ENCODE measurements at places on chromosomes 1 and 21.
A peak's percentile ranks its signal among the peaks of the same experiment; 100 is the strongest.

- no peak for DNase-seq
Measured at GRCh38 chr1:208581209-208581608, 337.0 kb upstream of the PLXNA2 start.

DNA sequence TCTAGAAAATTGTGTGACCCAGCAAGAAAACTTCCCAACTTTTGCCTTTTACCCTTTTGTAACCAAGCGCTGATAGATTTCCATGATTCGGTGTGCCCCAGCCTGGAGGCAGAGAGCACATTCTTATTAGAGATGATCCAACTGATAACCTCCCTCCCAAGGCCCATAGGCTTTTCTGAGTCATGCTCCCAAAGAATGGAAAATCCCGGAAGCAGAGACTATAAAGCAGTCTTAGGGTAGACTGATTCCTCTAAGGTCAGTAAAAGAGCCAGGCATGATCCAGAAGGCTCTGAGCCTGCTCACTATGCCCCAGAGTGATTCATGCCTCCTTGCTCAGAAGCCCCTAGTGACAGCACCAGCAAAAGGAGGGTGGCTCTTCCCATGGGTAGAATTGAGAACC lies 4.3 kb downstream of the CAMK1G start:
- no peak for DNase-seq

- DNase-seq, result no peak
Measured at GRCh38 chr1:32997381-32997891, 32.8 kb upstream of the RNF19B start.

DNA sequence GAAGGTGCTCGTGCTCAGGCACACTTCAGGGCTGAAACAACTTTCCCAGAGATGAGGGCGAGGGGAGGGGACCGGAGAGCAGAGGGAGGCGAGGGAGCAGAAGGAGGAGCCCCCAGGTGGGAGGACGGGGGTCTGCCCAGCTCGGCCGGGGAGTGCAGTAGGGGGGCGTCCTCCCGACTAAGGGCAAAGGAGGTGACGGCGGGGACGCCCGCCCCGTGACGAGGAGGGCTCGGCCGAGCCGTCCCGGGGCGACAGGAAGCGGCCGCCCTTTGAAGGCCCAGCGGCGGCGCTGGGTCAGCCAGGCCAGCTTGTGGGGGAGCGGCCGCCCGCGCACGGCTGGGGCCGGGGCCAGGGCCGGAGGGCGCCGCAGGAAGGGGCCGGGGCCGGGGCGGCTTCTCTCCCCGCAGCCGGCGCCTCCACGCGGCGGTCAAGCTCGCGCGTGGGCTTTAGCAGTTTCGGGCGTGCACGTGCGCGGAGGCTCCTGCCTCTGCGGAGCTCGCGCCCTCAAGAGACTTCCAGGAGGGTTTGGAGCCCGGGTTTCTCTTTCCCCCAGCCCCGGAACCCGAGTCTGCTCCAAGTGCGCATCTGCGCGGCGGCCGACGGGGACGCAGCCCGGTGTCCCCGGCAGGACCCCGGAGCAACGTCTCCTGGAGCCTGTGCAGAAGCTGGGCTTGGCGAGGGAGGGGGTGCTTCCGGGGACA lies 100.8 kb upstream of the SLC45A1 start:
- DNase-seq, result peak; percentile 19

- no peak for DNase-seq
Measured at GRCh38 chr1:41245659-41246058, 3.6 kb upstream of the SCMH1 start.

DNA sequence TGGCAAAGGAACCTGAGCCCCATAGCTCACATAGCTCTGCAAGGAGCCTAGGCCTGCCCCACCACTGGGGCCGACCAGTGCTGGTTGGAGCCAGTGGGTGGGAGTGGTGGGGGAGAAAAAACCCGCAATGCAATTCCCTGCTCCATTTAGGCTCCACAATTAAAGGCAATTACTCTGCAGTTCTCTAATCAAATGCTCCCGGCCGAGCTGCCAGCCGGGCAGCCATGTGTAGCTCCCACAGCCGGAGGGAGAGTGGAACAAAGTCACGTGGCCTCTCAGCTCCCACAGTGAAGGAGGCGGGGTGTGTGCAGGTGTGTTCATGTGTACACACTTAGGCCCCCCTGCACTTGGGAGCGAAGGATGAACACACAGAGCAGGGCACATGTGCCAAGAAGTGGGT lies 81.6 kb downstream of the KIRREL1 start:
- no peak for DNase-seq

DNA sequence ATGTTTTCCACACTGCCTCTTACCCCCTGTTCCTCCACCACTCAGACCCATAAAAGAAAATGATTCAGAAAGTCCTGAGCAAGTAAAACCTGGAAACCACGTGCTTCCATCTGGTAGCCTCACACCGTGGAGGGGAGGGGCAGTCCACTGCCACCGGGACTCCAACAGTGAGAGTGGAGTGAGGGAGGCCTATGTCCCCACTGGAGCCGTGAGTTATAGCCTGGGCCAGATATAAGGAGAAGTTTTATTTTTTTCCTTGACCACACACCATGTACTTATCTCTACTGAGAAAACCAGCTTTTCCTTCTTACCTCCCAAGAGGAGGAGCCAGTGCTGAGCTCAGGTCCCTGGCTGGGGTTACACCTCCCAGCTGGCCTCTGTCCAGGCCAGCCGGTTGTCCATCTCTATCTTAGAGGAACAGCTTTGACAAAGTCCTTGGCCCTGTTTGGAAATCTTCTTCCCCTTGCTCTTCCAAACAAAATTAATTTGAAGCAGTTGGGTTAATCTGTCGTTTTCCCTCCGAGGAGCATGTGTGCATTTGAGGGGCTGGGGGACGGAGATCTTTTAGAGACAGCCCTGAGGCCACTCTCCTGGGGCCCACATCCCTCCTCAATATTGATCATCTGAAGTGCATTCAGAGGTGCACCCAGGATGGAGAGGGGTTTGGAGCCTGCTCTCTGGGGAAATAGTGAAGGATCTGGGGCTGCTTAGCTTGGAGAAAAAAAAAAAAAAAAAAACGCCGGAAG lies 49.1 kb upstream of the SERBP1 start:
- no peak for DNase-seq

GRCh38 chr1:25560001-25560400 lies 16.6 kb downstream of the LDLRAP1 start:
- DNase-seq, result no peak

DNA sequence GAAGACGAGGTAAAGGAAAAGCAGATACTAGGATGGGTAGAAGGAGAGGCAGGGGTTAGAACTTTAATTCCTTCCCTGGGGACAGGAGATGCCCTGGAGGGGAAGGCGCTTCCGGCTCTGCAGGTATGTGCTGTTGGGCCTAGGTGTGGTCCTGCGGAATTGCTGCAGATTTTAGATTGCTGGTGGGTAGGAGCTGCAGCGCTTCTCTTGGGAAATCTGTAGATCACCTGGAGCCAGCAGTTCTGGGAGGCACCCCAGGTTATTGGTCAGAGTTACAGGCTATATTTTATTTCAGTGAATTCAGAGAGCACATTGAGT lies 1.1 kb downstream of the MGST3 start:
- no peak for DNase-seq

DNA sequence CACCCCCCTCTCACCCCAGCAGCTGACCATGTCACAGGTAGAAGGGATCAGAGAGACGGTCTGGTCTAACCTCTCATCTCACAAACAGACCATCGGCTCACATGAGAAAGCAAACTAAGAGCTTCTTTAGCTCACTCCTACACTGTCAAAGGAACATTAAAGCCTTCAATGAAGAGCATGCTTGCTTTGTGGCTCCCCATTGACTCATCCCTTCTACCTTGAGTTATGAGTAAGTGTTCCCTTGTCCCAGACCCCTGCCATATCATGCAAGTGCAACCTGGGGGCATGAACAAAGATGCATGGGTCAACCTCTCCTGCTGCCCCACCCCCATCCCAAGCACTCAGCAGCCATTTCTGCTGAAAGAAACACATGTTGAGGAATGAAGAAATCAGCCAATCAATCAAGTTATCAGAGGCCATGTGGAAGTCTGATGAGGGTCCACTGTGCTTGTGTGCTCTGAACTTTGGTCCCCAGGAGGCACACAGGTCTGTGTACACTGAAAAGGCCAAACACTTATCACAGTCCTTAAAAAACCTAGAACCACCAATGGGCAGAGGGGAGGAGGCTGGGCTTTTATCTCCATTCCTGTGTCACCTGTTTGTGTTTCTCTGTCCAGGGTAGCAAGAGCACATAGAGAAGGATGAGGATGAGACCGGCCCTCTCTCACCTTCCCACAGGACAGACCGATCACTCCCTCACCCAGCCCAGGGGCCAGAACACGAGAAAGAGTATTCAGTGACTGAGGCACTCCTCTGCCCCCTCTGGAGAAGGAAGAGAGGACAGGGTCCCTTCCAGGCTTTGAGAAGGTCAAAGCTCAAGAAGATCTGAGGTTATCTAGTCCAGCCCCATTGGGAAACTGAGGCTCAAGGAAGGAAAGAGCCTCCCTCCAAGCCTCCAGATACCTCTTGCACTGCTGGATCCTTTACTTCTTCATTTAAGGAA lies 9.5 kb downstream of the ETNK2 start:
- DNase-seq, result no peak

- no peak for DNase-seq
Measured at GRCh38 chr1:237183963-237184540, 142.1 kb downstream of the RYR2 start.

- no peak for DNase-seq
Measured at GRCh38 chr1:221608835-221609320, 133.0 kb downstream of the DUSP10 start.

- DNase-seq, result no peak
Measured at GRCh38 chr1:26779098-26779668, 8.6 kb upstream of the PIGV start.

GRCh38 chr21:35441868-35442582 lies 392.9 kb upstream of the RUNX1 start:
- no peak for DNase-seq

DNA sequence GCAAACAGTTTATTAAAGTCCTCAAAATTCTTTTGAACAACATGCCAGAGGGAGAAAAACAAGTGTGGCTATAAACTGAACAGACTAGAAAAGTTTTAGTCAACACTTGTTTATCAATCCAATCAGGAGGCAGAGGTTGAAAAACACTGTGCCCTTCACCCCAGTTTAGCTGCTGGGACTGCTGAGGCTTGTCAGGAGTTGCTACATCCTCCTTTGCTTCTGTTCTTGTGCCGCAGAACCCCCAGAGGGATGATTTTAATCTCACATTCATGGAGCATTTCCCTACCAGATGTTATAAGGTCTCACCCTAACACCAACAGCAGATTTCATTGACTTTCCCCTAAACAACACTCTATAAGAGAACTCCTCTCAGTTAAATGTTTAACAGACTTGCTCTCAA lies 321.2 kb downstream of the VAV3 start:
- DNase-seq, result no peak

- no peak for DNase-seq
Measured at GRCh38 chr1:236916131-236916800, 88.0 kb downstream of the MT1HL1 start.

DNA sequence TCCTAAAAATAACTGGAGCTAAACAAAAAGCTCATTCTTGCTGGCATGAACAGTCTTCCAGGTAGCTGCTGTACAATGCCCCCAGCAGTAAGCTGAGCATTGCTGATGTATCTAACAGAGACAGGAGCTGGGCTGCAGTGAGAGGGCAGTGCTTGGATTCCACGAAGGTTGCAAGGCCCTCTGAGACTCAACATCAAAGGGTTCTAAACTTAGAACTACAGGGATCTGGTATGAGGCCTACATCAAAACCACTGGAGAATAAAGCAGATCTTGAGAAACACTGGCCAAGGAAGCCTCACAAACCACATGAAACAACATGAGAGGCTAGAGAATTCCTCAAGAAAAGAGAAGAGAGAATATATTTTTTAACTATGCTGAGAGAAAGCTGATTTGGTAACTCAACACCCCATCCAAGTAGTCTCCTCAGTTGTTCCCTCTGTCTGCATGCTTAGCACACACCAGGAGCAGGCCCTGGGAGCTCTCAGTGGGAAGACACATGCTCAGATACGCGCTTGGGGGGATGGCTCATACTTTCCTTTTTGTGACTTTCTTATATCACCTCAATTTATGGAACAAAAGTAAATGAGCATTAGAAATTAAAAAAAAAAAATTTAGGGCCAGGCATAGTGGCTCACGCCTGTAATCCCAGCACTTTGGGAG lies 27.7 kb downstream of the DSTYK start:
- no peak for DNase-seq

Data from activated CD4-positive, alpha-beta memory T cell treated with anti-CD3 and anti-CD28 coated beads, Interleukin-2, amount 10 ng/mL, durations not matched to agents 7 days and 5 days (primary cell).